ENCODE measurements at places on chromosomes 7 and 10.

DNA sequence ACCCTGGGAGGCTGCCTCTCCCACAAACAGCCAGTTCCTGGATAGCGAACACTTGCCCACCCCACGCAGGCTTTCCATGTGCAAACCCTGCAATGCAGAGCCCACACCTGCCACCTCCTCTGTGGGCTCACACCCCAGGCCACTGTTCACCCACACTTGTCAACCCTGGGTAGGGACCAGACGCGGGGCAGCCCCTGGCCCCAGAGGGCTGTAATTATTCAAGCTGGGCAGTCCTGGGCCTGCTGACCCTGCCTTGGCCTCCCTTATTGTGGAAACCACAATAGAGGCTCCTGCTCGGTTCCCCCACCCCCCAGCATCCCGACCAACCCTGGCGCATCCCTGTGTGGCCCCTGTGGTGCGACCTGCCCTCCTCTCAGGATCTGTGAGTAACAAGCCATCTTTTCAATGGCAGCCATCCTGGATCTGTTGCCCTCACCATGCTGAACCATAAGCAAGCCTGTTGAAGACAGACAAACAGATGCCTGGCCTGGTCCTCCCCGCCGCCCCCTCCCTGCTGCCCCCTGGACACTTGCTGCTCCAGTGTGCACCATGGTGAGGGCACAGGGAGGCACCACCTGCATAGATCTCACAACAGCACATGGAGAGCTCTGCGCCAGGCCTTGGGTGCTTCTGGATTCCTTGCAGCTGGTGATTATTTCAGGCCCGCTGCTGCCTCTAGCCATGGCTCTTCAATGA lies 15.8 kb upstream of the UBE3C start:
- DNase-seq, result no peak
- peaks cover 4% of the 10 kb centered on the region for H3K36me3 ChIP-seq
- H3K4me1 ChIP-seq, result no peaks in the 10 kb centered on the region
- H3K27ac ChIP-seq, result no peak overlapping the region
- no peaks in the 10 kb centered on the region for H3K27me3 ChIP-seq

DNA sequence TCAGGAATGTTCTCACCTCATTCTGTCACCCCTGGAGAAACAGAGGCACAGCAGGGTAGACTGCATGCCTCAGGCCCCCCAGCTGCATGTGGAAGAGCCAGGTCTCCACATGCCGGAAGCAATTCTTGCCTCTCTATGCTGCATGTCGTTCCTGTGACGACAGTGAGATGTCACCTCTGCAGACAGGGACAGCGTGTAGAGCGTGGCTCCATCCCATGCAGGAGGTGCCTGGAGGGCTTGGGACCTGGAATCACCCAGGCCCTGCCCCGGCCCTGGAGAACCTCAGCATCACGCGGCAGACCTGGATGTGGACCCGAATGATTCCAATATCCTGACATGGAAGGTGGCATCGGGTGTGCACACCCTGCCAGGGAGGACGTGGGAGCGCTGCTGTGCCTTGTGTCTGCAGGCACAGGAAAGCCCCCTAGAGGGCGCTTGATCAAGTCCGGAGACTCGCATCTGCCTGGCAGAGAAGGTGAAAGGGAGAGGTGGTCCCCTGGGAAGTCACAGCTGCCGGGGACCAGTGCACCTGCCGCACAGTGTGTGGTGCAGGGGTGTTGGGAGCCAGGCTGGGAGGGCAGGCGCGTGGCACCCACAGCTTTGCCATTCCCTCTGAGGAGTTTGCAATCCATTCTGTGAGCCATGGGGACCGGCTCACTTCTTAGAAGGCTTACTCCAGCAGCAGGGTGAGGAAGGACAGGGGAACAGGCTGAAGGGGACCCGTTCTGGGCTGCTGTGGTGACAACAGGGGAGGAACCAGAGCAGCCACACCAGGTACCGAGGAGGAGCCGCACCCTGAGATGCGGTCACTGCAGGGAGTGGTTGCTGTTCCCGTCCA lies 45.3 kb upstream of the EN2 start:
- no peak for DNase-seq
- H3K4me3 ChIP-seq, result no peak overlapping the region
- no peak overlapping the region for H3K27ac ChIP-seq
- H3K36me3 ChIP-seq, result no peaks in the 10 kb centered on the region
- peaks cover 15% of the 10 kb centered on the region for H3K27me3 ChIP-seq

- H3K27me3 ChIP-seq, result no peaks in the 10 kb centered on the region
- no peak for DNase-seq
- H3K36me3 ChIP-seq, result no peaks in the 10 kb centered on the region
- no peak overlapping the region for H3K4me3 ChIP-seq
Measured at GRCh38 chr7:33685981-33686683, 219.2 kb upstream of the BMPER start.

DNA sequence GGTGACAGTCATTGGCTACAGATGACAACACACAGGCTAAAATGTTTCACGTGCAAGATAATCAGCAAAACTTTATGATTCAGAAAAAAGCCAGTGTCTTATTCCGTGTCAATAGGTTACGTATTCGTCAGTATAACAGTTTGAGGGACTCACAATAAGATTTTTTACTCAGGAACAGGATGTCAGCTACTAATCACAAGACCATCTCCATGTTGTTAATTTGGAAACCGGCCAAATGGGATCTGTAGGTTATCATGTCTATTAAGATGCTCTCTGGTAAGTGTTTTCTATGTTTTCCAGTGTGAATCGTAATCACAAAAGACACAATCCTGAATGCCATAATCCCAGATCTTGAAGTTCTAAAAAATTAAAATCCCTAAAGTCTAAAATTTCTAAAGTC lies 197.3 kb downstream of the ETV1 start:
- DNase-seq, result no peak

DNA sequence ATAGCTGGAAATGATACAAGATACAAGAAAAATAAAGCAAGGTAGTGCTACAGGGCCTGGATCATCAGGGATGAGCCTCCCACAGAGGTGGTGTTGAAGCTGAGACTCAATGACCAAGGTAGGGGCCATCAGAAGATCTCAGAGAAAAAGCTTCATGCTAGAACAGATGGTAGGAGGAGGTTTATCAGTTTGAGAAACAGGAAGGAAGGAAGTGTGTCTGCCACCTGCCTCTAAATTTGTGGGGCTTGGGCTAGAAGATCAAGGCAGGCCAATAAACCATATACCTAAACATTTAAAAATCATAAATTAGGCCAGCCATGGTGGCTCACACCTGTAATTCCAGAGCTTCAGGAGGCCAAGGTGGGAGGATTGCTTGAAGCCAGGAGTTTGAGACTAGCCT lies 410.8 kb upstream of the PRKCQ start:
- DNase-seq, result no peak
- H3K27me3 ChIP-seq, result no peaks in the 10 kb centered on the region
- no peaks in the 10 kb centered on the region for H3K36me3 ChIP-seq
- peaks cover 11% of the 10 kb centered on the region for H3K4me1 ChIP-seq
- no peak overlapping the region for H3K27ac ChIP-seq

DNA sequence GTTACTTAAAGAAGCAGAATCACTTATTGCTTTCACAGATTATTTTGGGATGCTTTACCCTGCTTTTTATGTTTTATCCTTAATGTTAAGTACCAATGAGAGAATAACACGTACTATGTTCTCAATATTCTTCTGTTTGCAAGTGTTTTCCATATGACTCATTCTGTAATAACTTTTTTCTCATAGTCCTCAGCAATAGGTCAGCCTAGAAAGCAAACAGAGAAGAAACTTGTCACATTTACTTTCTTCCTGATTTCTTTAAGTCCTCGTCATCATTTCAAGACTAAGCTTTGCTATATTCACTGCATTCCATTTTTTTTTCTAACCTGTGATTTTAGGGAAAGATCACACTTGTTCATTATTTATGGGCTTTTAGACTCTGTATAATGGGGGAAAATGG lies 6.8 kb upstream of the AGR2 start:
- no peak overlapping the region for H3K4me3 ChIP-seq
- H3K27me3 ChIP-seq, result no peaks in the 10 kb centered on the region
- no peaks in the 10 kb centered on the region for H3K36me3 ChIP-seq
- H3K4me1 ChIP-seq, result no peaks in the 10 kb centered on the region
- DNase-seq, result no peak

Measured in spinal cord (tissue), 10 donors.